ENCODE measurements at places on chromosomes 5 and 9.
A peak's percentile ranks its signal among the peaks of the same experiment; 100 is the strongest.

DNA sequence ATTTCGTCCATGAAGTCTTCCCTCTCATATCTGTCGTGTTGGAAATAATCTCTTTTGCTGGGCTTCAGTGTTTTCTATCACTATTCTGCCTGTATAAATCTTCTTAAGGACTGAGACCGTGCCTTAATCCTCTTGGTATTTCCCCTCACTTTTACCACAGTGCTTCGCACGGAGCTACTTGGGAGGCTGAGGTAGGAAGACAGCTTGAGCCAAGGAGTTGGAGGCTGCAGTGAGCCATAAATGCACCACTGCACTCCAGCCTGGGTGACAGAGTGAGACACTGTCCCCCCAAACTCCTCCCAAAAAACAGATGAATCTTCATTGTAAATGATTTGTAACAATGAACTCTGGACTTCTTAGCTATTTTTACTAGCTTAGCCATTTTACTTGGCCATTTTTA is 57.8 kb downstream of the PHAX start:
- DNase-seq: no peak

- peak; percentile 99 for DNase-seq
Measured at GRCh38 chr5:134370871-134371833, at the start of gene UBE2B. Gene UBE2B, plus strand, starts transcription at chr5:134371569. Its CDS starts 27 bp downstream, at chr5:134371596.

- no peak for DNase-seq
Measured at GRCh38 chr5:172945151-172945550, 14.1 kb upstream of the RPL26L1 start.

DNA sequence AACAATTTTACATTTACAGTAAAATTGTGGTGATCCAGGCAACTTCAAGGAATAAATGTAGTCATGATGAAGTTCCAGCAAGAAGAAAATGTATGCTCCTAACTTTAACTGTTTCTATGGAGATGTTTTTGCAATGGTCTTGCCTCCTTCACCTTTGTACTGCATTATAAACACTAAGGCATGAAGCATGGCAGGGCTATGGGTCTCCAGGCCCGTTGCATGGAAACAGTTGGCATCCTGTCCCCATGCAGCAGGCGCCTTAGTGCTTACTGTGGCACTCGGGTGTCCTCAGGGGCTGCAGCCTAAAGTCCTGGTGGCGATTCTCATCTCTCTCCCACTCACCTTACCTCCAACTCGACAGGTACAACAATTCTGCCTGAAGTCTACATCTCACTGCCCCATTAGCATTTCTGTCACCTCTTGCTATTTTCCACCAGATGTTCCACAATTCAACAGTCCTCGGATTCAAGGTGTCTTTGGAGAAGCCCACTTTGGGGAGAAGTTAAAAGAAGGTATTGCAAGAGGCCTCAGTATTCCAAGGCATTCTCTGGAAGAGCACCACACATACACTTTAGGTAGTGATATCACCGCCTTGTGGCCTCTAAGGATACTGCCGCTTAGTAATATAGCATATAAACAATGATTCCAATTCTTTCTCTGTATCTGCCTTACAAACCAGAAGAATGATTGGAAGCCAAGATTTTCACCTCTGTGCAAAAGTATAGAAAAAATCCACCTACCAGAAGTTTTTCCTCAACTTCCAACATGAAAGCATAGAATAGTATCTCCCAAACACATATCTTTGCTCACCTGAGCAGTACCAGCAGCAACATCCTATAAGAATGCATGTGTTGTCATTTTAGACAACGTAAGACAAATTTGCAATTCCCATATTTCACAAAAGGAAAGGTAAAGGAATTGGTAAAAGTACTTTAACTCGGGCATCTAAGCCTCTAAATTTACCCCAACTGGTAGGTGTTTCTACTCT is 5.1 kb downstream of the LIFR start:
- DNase-seq: peak; percentile 33

DNA sequence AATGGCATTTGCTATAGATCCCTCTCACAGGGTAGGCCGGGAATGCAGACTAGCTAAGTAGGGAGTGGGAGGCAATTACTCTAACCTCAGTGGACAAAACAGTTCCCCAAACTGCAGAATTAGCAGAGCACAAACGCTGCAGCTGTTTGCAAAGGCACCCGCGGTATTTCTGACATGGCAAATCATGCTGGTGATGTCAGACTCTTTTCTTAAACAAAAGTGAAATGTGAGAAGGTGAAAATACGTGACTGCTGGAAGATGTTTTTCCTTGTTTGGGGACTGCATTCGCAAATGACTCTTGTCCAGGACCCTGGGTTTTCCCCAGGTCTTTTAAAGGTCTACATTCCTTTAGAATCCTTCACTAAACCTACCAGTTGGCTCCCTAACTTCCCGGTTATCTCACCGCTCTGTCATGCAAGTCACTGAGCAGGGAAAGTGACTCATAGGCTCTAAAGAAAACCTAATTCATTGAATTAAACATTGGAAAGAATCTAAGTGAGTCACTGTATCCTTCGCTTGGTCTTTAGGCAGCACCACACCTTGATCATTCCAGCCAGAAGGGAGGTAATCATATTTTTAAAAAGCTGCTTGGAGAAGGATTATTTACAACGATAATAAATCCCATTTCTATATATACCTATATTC is 91.5 kb upstream of the DNAH5 start:
- DNase-seq: peak; percentile 14

DNA sequence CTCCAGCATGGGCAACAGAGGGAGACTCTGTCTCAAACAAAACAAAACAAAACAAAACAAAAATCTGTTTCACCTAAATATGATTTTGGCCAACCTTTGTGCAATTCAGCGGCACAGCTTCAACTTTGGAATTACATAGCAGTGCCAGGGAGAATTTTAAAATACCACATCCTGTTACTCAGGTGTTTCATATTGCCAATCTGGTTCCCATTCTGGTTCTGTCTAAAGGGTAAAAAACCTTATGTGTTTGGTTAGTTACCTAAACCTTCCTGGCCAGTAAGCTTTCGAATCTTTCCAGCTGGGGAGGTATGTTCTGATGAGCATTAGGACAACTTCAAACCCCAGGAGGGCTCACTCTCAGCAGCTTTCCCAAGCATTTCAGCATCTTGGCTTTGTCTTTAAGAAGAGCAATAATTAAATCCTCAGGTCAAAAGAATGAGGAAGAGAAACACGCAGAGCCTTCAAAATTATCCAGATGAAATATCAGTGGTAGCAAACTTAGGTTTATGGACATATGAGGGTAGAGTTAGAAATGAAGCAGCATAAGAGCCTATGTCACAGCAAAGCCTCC is 2.7 kb downstream of the DAB2 start:
- DNase-seq: no peak

Data from MM.1S (cell line).